ENCODE measurements at places on chromosomes 2 and 18. TPM values are rescaled to one million over a fixed set of nuclear protein-coding genes. Genes with fewer than 3 reads are reported as not detected.

Gene MC2R
- total RNA-seq: not detected

Gene TUBA4B
- total RNA-seq: not detected

Gene ANKRD30BL
- total RNA-seq: not detected

Gene MARCO
- total RNA-seq: not detected

Gene ACTR2
- 341 TPM for total RNA-seq

Gene DPP4
- total RNA-seq: 26.4 TPM

Gene PDE11A
- not detected for total RNA-seq

Gene MCFD2
- 27.7 TPM for total RNA-seq

Gene IGFBP5
- total RNA-seq: not detected

DNA sequence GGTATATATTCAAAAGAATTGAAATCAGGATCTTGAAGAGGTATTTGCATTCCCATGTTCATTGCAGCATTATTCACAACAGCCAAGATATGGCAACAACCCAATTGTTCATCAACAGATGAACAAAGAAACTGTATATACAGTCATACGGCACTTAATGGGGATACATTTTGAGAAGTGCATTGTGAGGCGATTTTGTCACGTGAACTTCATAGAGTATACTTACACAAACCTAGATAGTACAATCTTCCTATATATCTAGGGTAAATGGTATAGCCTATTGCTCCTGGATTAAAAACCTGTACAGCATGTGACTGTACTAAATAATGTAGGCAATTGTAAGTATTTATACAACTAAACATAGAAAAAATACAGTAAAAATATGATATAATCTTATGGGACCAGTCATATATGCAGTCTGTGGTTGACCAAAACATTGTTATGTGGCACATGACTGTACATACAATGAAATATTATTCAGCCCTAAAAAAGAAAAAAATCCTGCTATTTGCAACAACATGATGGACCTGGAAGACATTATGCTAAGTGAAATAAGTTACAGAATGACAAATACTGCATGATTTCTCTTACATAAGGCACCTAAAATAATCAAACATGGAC is 9.2 kb upstream of the BBS5 start:
- H3K4me1 ChIP-seq: no peaks in the 10 kb centered on the region
- DNase-seq: no peak
- H3K4me3 ChIP-seq: no peak overlapping the region
- no peaks in the 10 kb centered on the region for H3K36me3 ChIP-seq
- no peak overlapping the region for H3K27ac ChIP-seq

DNA sequence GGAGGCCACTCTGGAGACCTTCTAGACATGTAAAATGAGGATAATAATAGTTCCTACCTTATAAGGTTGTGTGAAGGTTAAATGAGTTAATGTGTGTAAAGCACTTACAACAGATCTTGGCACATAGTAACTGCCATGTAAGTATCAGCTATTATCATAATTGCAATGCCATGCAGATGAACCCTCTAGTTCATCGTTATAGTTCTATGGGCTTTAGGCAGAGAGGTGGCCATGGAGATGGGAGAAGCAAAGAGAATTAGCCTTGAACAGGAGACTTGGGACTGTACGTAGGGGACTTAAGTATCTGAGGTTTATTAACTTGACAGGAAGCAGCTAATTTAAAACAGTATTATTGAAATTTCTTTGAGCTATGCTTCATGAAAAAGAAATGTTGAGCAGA is 151.8 kb downstream of the PIK3C3 start:
- H3K4me1 ChIP-seq: no peaks in the 10 kb centered on the region
- no peak for DNase-seq
- H3K27ac ChIP-seq: no peak overlapping the region
- no peaks in the 10 kb centered on the region for H3K36me3 ChIP-seq

- H3K4me3 ChIP-seq: no peak overlapping the region
- peaks cover 20% of the 10 kb centered on the region for H3K27me3 ChIP-seq
- no peak for DNase-seq
These were observed 10.6 kb downstream of the HTRA2 start for GRCh38 chr2:74540291-74540690.

- DNase-seq: no peak
- H3K4me3 ChIP-seq: no peak overlapping the region
- H3K4me1 ChIP-seq: peaks cover 12% of the 10 kb centered on the region
- H3K27me3 ChIP-seq: no peaks in the 10 kb centered on the region
- H3K27ac ChIP-seq: peak overlapping the region; percentile 3
These were observed 95.5 kb upstream of the EML6 start for GRCh38 chr2:54627973-54628372.

DNA sequence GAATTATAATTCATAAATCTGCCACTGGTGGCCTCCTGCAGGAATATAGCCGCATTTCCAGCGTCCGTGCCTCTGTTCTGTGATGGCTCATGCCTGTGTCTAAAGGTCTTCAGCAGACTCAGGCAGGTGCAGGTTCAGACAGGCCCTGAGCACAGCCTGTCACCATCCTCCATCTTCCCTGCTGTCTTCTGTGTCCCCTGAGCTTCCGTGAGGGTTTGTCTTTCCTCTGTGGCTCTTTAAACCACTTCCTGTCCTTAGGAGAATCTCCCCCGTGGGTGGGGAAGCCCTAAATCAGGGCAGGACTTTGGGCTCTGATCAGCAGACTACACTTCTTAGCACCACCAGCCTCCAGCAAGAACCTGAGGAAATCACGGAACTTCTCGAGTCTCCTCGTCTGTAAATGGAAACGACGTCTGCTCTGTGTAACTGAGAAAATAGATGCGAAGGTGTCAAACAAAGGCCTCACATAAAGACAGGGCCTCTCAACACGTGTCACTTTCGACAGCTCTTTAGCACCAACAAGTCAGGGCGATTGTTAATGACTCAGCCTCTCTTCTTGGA is 24.1 kb upstream of the NFATC1 start:
- peak; percentile 56 for DNase-seq
- H3K27ac ChIP-seq: peak overlapping the region; percentile 73
- H3K27me3 ChIP-seq: no peaks in the 10 kb centered on the region
- peaks cover 5% of the 10 kb centered on the region for H3K36me3 ChIP-seq

DNA sequence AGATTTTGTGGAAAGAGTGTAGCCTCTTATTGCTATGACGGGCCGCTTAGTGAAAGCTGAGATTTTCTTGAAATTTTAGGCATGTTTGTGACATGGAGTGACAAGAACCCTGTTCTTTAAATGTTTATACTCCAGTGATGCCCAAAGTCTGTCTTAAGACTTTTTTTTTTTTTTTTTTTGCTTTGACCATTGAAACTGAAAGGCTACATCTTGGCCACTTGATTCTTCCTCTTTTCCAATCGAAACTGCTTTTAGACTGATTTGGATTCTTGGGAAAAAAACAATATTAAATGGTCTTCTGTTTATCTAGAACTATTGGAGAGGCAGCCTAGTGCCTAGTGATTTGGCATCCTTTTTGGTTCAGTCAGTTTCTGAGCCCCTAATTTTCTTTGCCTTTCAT is 2.4 kb upstream of the SLC8A1 start:
- peaks cover 31% of the 10 kb centered on the region for H3K27me3 ChIP-seq
- H3K27ac ChIP-seq: no peak overlapping the region
- no peaks in the 10 kb centered on the region for H3K36me3 ChIP-seq
- peaks cover 23% of the 10 kb centered on the region for H3K4me1 ChIP-seq

DNA sequence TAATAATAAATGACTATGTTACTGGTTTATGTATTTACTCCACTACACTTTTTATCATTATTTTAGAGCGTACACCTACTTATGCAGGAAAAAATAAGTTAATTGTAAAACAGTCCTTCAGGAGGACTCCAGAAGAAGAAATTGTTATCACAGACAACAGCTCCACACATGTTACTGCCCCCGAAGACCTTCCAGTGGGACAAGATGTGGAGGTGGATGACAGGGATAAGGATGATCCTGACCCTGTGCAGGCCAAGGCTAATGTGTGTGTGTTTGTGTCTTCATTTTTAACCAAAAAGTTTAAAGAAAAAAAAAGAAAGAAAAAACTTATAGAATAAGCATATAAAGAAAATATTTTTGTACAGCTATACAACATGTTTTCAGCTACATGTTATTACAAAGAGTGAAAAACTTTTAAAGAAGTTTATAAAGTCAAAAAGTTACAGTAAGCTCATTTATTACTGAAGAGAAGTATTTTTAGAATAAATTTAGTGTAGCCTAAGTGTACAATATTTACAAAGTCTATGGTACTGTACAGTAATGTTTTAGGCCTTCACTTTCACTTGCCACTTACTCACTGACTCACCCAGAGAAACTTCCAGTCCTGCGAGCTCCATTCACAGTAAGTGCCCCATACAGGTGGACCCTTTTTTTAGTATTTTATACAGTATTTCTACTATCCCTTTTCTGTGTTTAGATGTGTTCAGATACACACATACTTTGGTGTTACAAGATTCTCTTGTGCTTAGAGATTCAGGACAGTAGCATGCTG is 7.5 kb downstream of the TGFBRAP1 start:
- peaks cover 52% of the 10 kb centered on the region for H3K4me1 ChIP-seq
- no peak overlapping the region for H3K4me3 ChIP-seq
- peaks cover 7% of the 10 kb centered on the region for H3K36me3 ChIP-seq

DNA sequence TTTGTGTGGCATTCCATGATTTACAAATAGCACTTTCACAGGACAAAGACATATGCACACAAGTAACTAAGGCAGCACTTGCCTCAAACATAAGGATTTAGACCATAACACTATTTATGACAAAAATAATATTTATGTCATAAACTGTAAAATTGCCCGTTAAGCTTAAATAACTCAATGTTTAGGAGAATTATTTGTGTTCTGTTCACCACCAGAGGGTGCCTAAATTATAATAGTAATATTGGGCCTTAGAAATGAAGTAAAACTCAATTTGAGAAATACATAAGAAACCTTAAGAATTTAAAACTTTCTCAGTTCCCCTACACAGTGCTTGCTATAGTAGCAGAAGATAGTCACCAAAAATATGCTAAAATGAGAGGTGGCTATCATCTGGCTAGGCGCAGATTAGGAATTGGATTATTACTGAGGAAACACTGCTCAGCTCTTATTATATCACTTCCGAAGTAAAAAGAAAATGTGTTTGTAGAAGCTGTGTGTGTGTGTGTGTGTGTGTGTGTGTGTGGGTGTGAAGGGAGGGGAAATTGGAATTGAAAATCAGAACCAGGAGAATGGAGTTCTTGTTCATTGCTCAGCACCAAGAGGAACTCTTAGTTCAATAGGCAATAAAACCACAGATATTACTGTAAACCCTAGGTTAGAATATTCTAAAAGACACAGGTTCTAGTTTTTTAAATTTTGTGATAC is 4.9 kb upstream of the CHN1 start:
- H3K4me1 ChIP-seq: no peaks in the 10 kb centered on the region
- H3K4me3 ChIP-seq: no peak overlapping the region
- H3K27ac ChIP-seq: no peak overlapping the region
- peaks cover 2% of the 10 kb centered on the region for H3K36me3 ChIP-seq

- H3K27ac ChIP-seq: no peak overlapping the region
- H3K4me1 ChIP-seq: no peaks in the 10 kb centered on the region
- DNase-seq: no peak
- H3K4me3 ChIP-seq: no peak overlapping the region
- no peaks in the 10 kb centered on the region for H3K36me3 ChIP-seq
These were observed 1723.5 kb upstream of the LRRTM1 start for GRCh38 chr2:82027921-82028615.

DNA sequence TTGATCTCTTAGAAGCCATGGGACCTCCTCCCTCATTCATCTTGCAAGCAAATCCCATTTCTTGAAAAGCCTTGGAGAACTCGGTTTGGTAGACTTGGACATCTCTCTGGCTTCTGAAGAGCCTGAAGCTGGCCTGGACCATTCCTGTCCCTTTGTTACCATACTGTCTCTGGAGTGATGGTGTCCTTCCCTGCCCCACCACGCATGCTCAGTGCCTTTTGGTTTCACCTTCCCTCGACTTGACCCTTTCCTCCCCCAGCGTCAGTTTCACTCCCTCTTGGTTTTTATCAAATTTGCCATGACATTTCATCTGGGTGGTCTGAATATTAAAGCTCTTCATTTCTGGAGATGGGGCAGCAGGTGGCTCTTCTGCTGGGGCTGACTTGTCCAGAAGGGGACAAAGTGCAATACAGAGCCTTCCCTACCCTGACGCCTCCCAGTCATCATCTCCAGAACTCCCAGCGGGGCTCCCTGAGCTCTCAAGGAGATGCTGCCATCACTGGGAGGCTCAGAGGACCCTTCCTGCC is 20.0 kb downstream of the FOSL2 start:
- no peak overlapping the region for H3K4me3 ChIP-seq
- peaks cover 52% of the 10 kb centered on the region for H3K4me1 ChIP-seq
- peaks cover 83% of the 10 kb centered on the region for H3K36me3 ChIP-seq
- peak overlapping the region; percentile 62 for H3K27ac ChIP-seq

DNA sequence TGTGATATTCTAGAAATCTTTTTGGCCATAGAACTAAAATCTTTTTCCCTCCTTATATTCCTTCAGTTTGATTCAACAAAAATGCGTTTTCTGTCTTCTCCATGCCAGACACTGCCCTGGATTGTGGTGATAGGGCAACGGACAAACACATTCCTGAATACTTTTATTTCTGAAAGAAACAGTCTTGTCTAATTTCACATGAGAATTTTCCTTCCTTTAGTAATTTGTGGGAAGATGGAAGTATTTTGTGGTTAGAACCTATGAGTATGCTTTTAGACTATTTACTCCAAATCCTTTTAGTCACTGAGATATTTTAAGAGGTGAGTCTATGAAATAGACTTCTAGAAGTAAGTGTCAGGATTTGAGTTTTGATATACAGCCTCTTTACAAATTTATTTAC is 49.6 kb downstream of the COL5A2 start:
- no peaks in the 10 kb centered on the region for H3K4me1 ChIP-seq
- no peak overlapping the region for H3K4me3 ChIP-seq
- peaks cover 2% of the 10 kb centered on the region for H3K27me3 ChIP-seq
- no peaks in the 10 kb centered on the region for H3K36me3 ChIP-seq
- H3K27ac ChIP-seq: no peak overlapping the region

GRCh38 chr2:27901234-27901633 is 10.7 kb downstream of the BABAM2 start:
- H3K36me3 ChIP-seq: peaks cover 75% of the 10 kb centered on the region
- peak; percentile 71 for DNase-seq
- H3K27ac ChIP-seq: peak overlapping the region; percentile 93

DNA sequence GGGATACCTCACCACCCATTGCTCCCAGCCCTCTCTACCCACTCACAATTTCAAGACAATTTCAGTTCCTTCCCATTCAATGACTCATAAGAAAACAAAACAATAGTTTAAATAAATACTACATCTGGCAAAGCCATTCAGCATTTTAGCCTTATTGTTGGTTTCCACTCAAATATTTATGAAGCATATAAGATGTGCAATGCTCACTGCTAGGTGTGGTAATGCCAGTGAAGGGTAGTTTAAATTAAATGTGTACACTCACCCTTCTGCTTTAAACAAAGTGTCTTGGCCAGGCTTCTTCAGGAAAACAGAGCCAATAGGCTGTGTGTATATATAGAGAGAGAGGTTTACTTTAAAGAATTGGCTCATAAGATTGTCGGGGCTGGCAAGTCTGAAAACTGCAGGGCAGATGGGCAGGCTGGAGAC is 37.0 kb downstream of the INO80C start:
- no peak overlapping the region for H3K4me3 ChIP-seq
- H3K36me3 ChIP-seq: no peaks in the 10 kb centered on the region
- H3K27me3 ChIP-seq: no peaks in the 10 kb centered on the region
- no peak overlapping the region for H3K27ac ChIP-seq
- H3K4me1 ChIP-seq: no peaks in the 10 kb centered on the region
- no peak for DNase-seq
